ENCODE measurements at places on chromosomes 4 and X.

GRCh38 chr4:21512353-21512752, 436.2 kb downstream of the KCNIP4 start:
- DNase-seq: no peak

DNA sequence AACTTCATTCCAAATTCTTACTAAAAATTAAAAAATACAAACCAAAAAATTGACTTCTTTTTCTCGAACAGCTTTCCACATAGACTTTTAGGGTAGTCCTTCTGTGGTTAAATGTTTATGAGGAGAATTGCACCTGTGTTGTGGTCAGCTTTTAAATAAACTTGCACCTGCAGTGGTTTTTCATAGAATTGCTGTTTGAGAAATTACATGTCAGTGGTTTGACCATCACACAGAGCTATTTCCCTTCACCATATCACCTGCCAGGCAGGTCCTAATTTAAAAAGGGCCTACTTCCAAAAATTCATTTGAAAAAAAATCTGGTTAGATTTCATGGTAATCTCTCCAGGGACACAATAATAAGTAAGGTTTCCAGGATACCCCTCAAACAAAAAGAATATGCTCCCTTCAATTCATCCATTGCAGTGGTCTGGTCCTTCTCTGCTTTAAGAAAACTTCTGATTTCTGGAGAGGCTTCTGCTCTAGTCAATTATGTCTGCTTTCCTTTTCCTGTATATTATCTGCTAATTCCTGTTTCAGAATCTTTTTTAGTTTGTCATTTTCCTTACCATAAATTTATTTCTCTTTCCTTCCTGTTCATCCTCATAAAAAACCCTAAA, 9.8 kb upstream of the UTP3 start:
- no peak for DNase-seq

GRCh38 chr4:145694929-145695328, 15.0 kb downstream of the C4orf51 start:
- DNase-seq: no peak

DNA sequence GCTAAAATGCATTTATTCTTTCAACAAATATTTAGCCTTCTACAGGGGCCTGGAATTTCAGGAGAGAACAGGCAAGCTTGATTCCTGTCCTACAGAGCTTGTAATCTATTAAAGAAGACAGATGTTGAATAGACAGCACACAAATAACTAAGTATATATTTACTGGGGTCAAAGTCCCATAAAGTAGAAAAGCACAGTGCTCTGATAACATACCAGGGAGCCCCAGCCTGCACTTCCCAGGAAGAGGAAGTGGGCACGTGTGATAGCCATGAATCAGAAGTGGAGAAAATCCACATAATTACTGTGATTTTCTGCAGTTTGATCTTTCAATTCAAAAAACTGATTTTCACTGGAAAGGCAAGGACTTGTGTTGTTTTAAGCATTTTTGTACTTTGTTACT, 129.1 kb downstream of the EGF start:
- no peak for DNase-seq

- no peak for DNase-seq
Measured at GRCh38 chr4:167715176-167715575, 377.2 kb upstream of the ANXA10 start.

- DNase-seq: no peak
Measured at GRCh38 chrX:16750136-16750535, 30.7 kb downstream of the SYAP1 start.

- DNase-seq: no peak
Measured at GRCh38 chrX:77731821-77732419, 54.1 kb downstream of the ATRX start.

DNA sequence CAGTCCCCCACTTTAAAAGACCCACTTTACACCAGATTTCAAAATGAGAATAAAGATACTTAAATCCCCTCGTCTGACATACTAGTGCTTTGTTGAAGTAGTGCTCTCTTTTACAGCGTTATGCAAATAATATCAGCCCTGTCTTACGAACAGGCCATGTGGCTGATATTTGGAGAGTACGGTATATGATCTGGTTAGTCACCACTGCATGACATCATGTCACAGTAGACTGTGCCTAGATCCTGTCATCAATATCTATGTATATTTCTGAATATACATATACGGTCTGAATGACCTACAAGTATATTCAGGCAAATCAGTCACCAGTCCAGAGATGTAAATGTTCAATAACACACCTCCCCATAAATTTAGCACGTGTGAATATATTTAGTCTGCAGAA, 25.4 kb upstream of the XAGE1B start:
- DNase-seq: no peak

DNA sequence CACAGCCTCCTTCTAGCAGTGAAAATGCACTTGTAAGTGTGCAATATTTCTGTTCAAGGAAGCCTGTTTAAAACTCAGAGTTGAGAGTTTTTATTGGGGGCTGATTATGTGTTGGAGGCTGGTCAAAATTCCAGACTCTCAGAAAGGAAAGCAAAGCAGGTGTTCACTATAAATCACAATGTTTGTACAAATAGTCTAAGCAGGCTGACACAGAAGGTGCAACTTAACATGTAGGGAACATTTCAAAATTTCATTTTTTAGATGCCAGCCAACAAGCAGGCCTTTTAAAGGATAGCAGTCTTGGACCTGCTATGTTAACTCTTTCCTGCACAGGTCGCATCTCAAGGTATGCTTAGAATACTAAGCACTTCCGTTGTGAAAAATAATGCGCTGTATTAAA, 112.3 kb upstream of the IL13RA1 start:
- DNase-seq: no peak

DNA sequence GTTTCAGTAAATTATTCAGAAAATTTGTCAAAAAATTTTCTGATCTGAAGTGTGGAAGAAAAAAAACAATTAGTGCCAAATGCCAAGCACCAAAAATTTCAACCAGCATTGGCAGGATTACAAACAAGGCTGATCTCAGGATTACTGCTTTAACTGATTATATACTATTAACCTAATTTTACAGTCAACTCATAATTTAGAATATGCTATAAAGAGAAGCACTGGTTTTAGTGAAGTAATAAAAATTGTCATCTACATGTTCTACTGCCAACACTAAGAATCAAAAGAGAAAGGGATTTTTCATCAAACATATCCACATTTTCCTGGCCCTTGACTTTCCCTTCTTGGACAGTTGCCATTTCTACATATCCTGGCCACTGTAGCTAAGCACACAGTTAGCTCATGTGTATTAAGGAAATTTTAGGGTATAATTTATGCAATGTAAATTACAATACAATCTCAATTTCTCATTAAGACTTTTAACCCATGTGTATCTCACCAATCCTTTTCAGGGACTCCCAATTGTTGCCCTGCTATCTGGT, 33.8 kb downstream of the THOC2 start:
- no peak for DNase-seq

DNA sequence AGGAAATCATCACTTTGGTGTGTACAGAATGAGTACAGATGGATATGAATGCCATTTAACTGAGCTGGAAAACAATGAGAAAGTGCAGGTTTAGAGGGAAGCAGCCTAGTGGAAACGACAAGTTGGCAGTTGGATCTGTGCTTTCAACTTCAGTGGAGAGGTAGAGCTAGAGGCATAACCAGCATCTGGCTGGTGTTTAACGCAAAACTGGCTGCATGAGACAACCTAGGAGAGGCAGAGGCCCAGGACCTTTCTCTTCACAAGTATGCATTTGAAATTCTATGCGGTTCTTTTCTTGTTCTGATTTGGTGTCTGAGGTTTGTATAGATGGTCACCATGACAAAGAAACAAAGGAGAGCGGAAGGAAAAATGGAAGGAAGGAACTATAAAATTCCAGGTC, 63.1 kb downstream of the ANXA5 start:
- no peak for DNase-seq

GRCh38 chr4:55707507-55707906, 71.4 kb upstream of the NMU start:
- DNase-seq: no peak

- no peak for DNase-seq
Measured at GRCh38 chr4:80133240-80133783, 60.3 kb upstream of the ANTXR2 start.

- DNase-seq: no peak
Measured at GRCh38 chr4:142741995-142742394, 104.1 kb downstream of the INPP4B start.

DNA sequence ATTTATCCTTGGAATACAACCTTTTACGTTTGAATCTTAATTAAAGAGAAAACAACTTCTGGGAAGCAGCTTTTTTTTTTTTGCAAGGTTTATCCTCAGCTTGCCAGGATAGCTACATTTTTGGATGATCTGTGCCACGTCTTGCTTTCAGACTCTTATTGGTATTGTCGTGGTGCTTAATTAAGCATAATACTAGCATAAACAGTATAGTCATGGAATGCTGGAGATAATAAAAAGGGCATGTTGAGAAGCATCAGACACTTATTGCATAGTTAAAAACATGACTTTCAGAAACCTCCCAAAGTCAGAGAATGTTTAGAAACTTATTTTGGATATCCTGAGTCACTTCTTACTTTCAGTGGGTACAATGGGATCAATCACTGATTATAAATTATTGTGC, 77.0 kb downstream of the PALLD start:
- no peak for DNase-seq

DNA sequence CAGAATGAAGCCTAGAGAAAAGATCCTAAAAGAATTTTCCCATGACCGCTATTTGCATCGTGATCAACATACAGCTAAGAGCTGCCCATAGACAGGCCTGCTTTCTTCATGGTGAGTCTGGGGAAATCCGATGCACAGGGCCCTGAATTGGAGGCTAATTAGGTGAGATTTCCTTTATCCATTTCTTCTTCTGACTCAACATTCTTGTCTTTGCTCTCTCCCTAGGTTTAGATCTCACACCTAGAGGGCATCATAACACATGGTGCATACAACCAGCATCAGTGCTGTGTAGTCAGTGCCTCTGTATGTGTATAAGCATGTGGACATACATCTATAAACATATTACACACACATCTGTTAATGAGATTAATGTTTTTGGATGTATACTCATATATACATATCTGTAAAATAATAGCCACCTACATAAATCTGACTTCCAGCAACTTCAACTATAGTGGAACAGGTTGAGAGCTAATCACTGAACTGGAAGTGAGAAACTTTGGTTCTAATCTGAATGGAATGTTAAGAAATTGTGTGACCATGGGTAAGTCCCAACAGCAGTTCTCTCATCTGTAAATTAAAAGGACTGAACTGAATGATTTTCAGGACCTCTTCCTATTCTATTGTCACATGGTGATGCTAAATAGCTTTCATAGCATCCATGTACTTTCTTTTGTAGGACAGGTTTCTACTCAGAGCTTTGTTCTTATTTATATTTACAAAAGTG, 17.5 kb downstream of the GATB start:
- no peak for DNase-seq

DNA sequence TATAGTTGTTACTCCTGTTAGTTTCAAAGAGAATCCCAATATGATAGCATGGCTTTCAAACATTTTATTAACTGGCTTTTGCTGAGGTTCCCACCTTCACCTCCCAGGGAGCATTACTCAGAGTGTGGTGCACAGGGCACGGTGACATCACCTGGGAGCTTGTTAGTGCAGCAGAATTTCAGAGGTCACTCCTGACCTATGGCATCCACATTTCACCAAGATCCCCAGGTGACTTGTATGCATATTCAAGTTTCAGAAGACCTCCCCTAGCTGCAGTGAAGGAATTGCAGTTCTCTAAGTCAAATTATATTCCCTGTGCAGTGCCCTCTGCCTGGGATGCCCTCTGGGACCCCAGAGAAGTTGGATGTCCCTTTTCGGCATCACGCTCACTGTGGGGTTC, 29.7 kb upstream of the LNX1 start:
- no peak for DNase-seq

DNA sequence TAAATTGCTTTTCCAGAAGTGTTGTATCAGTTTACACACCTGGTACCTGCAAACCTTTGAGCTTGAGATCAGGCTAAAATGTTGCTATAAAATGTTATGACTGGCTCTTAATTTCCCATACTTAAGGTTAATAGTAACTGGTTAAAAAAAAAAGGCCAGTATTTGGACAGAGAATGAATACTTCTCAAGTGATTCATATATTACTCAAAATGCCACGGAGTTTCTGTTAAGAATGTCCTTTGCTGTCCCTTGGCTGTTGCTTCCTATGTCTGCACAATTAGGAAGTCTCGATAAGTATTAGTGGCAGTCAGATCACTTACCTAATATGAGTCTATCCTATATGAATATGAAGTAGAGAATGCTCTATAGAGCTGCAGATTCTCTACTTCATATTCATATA, 232.2 kb upstream of the IGFBP7 start:
- DNase-seq: no peak

GRCh38 chr4:76987685-76988084, 38.1 kb downstream of the SEPTIN11 start:
- DNase-seq: no peak

DNA sequence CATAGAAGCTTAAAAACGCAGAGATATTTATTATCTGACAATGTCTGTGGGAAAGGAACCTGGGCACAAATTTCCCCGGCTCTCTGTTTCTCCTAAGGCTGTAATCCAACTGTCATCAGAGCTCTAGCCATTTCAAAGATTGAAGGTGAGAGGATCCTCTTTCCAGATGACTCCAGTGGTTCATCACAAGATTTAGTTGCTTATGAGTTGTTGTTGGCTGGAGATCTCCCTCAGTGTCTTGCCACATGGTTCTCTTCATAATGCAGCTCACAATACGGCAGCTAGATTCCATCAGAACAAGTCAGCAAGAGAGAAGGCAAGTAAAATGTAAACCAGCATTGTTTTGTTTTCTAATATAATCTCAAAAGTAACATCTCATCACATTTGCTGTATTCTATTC, 369.4 kb downstream of the GASK1B start:
- DNase-seq: no peak

DNA sequence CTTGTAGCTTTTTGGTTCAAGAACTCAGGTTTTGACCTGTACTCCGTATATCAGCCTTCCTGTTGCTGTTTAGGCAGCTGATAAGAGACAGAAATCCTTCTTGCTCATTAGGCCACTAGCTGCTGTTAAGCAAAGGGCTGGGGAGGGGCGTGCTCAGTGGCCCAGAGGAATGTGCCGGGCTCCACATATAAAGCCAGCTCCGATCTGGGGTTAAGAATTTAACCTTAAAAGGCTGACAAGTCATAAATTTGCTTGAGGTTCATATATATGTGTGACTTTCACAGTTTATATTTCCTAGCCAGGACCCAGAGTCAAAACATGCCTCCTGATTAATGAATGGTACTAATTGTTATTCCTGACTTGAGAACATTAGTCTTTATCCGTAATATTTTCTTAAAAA, 15.3 kb downstream of the GPC3 start:
- DNase-seq: no peak

GRCh38 chrX:118480172-118480571, 15.4 kb upstream of the DOCK11 start:
- DNase-seq: no peak

Measured in tibial artery (tissue), 4 donors.